ENCODE measurements at places on chromosomes 16 and 17. TPM values are rescaled to one million over a fixed set of nuclear protein-coding genes. Genes with fewer than 3 reads are reported as not detected.

Gene NQO1
- 251 TPM for total RNA-seq

Gene KRT15
- total RNA-seq: 144 TPM

Gene PHOSPHO1
- 1.7 TPM for total RNA-seq

Gene WBP2
- 49.7 TPM for total RNA-seq

Gene CAMKK1
- 10.1 TPM for total RNA-seq

GRCh38 chr17:16974569-16975276 is 2.8 kb upstream of the TNFRSF13B start:
- DNase-seq: peak; percentile 44

DNA sequence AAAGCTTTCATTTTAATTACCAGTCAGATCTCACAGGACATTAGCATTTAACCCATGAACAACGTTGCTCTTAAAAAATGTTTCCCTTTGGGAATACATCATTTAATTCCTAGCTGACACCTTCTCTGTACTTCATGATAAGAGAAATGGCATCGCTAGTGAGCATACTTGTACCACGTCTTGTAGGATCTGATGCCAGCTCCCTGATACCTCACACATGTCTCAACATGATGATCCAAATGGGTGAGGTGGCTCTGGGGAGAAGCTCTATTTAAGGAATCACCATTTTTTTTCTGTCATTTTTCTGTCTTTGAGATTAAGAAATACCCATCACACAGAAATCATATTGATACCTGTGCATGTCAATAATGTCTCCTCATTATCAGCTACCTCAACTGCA is 772.1 kb upstream of the CA10 start:
- DNase-seq: no peak

- no peak for DNase-seq
These were observed 73.6 kb downstream of the PPM1E start for GRCh38 chr17:58829172-58829637.

- DNase-seq: no peak
These were observed 402.8 kb upstream of the SALL1 start for GRCh38 chr16:51553910-51554309.

DNA sequence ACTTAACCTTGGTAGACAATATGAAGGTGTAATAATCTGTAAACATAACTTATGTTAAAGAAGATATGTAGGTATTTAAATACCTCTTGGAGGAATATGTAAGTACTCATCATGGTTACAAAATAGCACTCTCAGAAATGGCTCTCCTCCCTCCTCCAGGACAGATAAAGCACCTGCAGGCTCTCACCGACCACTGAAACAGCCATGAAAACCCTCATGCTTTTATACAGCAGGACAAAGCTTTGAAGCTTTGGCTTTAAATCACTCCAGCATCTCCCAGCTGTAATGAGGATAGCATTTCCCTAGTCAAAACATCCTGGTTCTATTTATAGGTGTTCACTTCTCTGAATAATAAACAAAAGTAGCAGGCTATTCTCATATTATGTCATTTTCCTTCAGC is 69.1 kb upstream of the PMFBP1 start:
- DNase-seq: no peak

DNA sequence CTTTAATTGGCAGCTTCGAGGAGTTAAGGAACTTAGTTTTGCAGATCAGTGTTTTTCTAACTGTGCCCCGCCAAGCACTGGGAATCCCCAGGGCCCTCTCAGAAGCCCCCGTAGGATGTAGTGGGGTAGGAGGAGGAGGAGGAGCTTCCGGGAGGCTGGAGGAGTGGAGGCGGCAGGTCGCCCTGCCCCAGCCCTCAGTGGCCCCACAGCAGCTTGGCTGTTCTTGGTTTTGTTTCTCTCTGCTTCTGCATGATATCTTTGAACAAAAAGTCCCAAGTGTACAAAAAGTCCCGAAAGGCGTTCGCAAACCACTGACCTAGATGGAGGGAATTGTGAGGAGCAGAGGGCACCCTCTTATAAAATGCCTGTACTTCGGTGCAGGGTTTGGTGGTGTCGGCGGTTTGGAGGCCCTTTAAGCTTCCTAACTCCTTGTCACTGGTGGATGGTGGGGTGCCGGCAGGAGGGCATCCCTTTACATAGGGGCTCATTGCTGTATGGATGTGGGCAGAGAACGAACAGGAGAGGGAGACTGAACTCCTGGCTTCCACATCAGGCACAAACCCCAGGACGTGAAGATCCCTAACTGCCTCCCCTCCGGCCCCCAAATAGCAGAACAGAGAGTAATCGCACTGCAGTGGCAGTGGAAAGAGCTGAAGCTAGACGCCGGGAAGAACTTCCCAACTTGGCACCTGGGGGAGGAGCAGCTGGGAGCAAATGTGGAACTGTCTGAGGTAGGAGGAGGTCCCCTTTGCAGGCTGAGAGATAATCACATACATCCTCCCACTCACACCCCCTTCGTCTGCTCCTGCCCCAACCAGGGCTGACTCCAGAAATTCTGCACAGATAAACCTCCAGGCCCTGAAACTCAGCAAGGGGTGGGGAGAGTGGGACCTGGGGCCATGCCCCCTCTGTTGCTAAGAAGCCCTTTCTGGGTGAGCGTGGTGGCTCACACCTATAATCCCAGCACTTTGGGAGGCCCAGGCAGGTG is 20.1 kb downstream of the EPOP start:
- no peak for DNase-seq

DNA sequence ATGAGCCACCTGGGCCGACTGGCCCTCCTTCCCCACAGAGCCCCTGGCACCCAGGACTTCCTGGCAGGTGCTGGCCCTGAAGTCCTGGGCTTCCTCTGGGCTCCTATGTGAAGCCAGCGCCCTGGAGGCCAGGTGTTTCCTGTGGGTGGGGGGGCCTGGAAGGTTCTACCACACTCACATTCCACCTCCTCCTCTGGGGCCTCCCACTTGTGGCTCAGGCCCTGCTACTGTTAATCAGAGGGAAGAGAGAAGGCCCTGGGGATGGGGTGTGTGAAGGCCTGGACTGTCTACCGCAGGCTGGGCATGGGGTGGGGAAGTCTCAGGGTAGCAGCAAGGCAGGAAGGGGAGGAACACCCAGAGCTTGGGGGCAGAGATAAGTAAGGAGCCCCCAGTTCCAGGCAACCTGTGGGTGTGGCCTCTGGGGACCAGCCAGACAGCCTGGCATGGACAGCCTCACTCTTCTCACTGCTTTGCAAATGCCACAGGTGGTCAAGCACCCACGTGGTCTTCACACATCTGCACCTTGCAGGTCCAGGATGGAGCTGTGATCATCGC is 111.9 kb upstream of the TNRC6C start:
- DNase-seq: no peak

GRCh38 chr17:57567251-57567650 is 177.8 kb downstream of the CCDC182 start:
- no peak for DNase-seq

All from PC-3 (cell line).